Cortex of kidney (tissue), 1 donor: ENCODE measurements at places on chromosomes 1 and 21.

- DNase-seq = no peak
Measured at GRCh38 chr1:33379631-33380354, 51.1 kb downstream of the PHC2 start.

GRCh38 chr21:15009837-15010363 lies 54.9 kb downstream of the NRIP1 start:
- no peak for DNase-seq

DNA sequence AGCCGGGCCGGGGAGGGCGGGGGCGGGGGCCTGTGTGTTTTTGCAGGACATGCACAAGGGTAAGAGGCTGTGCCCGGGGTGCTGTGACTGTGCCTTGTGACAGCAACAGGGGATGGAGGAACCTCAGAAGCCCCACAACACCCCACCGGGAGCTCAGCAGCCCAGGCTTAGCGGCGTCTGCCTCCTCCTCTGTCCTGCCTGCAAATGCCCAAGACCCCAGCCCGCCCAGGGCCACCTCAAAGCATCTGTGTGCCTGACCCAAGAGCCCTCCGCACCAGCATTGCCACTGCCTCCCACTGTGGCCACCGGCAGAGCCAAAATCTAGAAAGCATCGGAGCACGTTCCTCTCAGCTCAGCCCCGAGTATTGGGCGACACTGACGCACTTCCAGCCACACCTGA lies 2.7 kb upstream of the ACTRT2 start:
- DNase-seq = no peak

DNA sequence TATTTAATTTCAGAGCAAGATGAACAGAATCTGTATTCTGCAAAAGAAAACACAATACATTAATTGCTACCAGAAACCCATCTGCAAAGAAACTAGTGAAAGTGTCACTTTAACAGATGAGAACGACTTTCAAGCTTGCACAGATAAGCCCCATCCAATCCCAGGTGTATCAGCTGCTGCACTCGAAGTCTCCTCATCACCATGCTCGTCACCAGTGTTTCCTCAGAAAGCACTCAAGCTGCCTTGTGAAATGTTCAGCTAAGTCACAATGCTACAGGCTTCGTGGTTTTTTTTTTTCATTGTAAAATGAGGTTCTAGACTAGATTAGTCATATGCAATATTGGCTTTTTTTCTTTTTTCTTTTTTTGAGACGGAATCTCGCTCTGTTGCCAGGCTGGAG lies 3.3 kb upstream of the TOMM20 start:
- DNase-seq = no peak

- no peak for DNase-seq
Measured at GRCh38 chr1:12400027-12400693, 170.3 kb downstream of the VPS13D start.

DNA sequence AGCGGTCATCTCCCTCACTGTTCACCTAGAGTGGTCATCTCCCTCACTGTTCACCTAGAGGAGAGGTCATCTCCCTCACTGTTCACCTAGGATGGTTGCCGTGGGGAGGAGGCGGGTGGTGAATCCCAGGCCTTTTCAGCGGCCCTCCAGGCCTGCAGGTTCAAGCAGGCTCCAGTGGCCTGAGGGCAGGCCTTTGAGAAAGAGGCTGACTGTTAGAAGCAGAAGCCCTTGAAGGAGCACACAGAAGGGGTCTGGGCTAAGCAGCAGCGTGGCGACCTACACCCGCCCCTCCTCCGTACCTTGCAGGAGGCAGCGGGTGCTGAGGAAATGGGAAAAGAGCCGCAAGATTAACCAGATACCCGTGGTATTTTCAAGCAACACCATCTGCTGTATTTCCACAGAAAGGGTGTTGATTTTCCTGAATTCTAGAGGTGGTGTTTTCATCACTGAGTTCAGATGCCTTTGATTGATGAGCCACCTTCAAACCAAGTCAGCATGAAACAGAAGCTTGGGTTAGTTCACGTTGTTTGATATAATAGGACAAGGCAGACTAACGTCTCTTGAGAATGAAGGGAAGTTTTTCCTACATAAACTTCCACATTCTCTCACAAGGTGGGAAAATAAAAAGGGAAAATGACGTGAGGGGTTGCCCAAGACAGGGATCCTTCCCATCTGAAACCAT lies 289.5 kb downstream of the KIF26B start:
- DNase-seq = no peak

DNA sequence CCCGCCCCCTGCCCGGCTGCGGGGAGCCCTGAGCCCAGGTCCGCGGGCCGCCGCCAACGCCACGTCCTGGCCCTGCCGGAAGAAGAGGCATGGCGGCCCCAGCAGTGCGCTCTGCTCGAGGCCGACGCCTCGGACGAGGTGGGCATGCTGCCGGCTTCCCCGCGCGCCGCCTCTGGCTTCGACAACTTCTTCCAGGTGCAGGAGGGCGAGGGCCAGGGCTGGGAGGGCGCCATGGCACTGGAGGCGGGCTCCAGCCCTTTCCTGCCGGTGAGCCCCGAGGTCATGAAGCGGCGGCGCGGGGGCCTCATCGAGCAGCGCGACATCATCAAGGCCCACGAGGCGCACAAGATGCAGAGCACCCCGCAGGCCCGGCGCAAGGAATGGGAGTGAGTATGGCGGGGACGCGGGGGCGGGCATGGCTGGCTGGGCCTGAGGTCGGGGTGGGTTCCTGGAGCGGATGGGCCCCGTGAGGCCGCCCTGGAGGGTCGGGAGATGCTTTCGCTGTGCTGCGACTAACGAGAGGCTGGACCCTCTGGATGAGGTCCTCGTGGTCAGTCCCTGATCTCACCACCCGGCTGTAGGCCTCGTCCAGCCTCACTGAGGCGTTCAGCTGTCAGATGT lies 70.0 kb upstream of the CACNA1E start:
- DNase-seq = no peak

- no peak for DNase-seq
Measured at GRCh38 chr1:220783453-220783852, 3.3 kb upstream of the MTARC1 start.

- DNase-seq = no peak
Measured at GRCh38 chr1:94702442-94702815, 117.7 kb upstream of the SLC44A3 start.

GRCh38 chr1:39995973-39996393 lies 41.0 kb downstream of the MFSD2A start:
- no peak for DNase-seq

DNA sequence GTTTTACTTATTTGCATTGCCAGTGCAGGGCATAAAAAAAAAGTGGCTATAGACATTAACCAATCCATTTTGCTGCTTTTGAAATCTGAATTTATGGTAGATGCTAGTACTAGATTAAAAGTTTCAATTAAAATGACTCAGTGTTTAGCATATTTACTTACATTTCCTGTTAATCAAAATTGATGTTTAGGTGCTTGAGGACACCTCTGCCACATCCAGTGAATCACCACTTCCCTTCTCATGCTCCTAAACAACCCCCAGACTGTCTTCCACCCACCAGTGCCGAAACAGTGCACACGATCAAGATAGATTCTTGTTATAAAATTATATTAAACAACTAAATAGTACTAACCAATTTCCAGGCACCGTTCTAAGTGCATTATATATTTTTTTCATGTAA lies 32.7 kb downstream of the HSD17B7 start:
- DNase-seq = no peak

GRCh38 chr1:95532335-95532734 lies 298.3 kb downstream of the RWDD3 start:
- no peak for DNase-seq

DNA sequence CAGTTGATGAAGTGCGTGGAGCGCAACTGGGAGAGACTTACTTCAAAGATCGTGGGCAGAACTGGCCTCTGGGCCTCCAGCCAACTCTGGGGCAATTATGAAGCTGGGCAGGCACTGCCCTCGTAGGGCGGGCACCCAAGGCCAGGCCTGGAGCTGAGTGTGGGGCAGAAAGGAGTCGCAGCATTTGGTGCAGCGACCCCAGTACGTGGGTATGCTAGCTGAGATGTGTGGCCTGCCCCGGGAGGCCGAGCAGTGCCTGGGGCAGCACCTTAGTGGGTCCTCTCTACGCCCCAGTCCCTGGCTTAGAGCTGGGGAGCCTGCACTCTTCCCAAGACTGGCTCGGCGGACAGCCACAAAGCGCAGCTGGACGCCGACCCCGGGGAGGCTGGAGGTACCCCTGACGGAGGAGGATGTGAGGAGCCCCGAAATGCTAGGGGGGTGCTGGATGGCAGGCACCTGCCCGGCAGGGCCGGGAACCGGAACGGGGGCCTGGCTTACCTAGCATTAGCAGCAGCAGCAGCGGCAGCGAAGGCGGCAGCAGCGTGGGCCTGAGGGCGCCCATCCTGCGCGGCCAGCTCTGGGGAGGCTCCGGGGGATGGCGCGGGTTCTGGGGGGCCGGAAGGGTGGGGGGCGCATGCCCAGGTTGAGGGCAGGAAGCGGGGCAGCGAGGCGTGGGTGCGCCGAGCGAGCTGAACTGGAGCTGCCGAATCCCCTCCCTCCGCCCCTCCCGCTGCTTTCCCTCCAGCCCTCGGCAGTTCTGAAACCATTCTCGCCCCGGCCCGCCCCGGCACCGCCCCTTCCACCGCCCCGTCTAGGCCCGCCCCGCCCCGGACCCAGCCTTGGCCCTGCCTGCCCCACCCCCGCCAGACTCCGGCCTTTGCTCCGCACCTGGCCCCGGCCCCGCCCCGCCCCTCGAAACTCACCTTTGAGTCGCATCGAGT lies at the start of gene IGSF8:
TSS of gene IGSF8 (minus strand) at position 709 of the 941 bp plus-strand sequence. CDS start at position 562, 147 bp downstream.
- no peak for DNase-seq

- DNase-seq = no peak
Measured at GRCh38 chr1:160646711-160647328, at the start of gene SLAMF1. Gene SLAMF1 (minus strand): TSS chr1:160647044. CDS start chr1:160646945, 99 bp downstream.

- DNase-seq = no peak
Measured at GRCh38 chr1:175735144-175735543, 8.3 kb downstream of the TNR start.

- DNase-seq = no peak
Measured at GRCh38 chr1:243394601-243395464, 139.0 kb downstream of the SDCCAG8 start.
